ENCODE measurements at places on chromosomes 13 and 19.

- no peak for DNase-seq
These were observed 39.7 kb downstream of the SOX1 start for GRCh38 chr13:112106478-112107141.

GRCh38 chr13:21625366-21625765, 21.4 kb upstream of the MICU2 start:
- no peak for DNase-seq

- no peak for DNase-seq
These were observed at the start of the genes OR7A5 and OR7C1 for GRCh38 chr19:14835011-14835410. Gene OR7A5 (minus strand): TSS chr19:14835185. CDS start chr19:14828241, 6,944 bp downstream. Gene OR7C1 (minus strand): TSS chr19:14835185. CDS start chr19:14800136, 35,049 bp downstream.

DNA sequence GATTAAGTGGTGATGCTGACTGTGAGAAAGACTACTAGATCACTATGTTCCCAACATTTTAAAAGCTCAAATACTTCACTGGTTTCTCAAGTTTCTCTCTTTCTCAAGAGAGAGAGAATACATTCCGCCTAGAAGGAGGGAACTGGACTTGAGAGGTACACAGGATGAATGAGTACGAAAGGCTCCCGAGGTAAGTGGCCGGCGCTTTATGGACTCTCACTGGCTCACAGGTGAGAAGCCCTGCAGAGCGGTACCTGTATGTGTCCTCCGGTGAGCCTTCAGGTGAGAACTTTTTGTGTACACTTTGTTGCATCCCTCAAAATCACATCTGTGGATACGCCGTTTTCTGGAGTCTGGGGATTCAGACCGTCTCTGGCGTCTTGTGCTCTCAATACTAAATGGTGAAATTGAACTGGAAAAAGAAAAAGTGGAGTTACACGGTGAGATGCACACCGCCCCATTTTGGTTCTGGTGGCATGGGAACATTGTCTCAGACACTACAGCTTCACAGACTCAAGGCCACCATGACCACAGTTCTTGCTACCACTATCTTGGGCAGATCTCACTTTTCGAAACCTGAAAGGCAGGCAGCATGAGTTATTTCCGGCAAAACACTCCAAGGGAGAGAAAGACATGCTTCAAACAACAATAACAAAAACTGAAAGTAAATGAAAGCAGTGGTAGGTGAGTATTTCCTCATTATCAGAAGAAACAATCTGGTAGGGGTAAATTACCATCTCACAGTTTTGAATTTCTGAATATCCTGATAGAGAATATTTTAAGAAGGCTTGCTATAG, 418.9 kb downstream of the KLF12 start:
- DNase-seq = no peak

- DNase-seq = no peak
These were observed 36.5 kb downstream of the STARD13 start for GRCh38 chr13:33249066-33249465.

- DNase-seq = no peak
These were observed 9.3 kb downstream of the PLEKHA4 start for GRCh38 chr19:48858984-48859710.

DNA sequence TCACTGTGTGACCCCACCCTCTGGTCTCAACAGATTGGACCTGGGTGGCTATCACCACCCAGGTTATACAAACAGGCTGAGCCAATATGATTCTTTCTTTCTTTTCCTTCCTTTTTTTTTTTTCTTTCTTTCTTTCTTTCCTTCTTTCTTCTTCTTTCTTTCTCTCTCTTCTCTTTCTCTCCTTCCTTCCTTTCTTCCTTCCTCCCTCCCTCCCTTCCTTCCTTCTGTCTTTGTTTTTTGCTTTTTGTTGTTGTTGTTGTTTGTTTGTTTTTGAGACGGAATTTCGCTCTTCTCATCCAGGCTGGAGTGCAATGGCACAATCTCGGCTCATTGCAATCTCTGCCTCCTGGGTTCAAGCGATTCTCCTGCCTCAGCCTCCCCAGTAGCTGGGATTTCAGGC, 17.0 kb upstream of the PTPRS start:
- no peak for DNase-seq

DNA sequence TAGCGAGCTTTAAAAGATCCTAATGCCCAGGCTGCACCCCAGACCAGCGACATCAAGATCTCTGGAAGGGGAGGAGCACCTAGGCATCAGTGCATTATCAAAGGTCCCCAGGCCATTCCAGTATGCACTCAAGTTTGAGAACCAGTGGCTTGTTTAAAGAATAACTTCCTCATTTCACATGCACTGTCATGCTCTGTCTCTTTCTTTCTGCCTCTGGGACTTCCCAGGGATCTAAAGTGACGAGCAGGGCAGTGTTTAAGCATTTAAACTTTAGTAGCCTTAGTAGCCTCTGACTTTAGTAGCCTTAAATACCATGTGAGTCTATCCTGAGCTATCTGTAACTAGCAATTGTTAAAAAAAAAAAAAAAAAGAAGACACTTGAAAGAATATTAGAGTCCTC, 8.9 kb upstream of the FARP1 start:
- DNase-seq = no peak

Data from NCI-H1417 treated with DMSO at 0.1 percent for 48 hours (cell line).